Fibroblast of skin of right biceps (primary cell): ENCODE measurements at places on chromosomes 7 and 10.

DNA sequence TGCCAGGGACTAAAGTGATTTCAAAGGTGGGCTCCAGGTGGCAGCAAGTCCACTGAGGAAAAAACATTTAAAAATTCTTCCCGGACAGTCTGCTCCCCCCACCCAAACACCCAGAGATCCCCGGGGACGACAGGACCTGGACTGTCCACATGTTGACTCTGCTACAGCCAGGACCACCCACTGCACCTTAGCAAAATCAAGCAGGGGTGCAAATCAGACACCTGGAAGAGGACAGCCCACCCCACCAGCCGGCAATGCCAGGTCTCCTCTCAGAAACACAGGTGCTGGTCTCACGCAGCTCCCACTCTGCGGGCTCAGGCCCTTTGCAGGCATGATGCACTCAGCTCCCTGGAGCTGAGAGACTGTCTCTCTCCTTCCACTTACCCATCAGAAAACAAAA lies 251.9 kb downstream of the TNS3 start:
- no peak for DNase-seq

DNA sequence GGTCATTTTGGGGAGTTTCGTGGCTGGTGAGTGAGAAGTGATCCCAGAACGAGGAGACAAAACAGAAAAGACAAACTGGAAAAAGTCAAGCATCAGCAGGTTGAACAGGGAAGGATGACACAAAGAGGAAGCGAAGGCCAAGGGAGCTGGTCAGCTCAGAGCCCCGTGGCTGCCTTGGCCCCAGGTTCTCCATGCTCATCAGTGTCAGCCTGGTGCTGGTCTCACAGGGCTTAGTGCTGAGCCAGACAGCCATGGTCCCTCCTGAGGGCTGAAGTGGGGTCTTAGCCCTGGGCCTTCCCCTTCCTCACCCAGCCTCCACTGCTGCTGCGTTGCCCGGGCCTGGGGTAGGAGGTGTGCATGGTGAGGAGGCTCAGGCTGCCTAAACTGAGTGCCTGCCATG lies 183.6 kb downstream of the PFKFB3 start:
- no peak for DNase-seq

DNA sequence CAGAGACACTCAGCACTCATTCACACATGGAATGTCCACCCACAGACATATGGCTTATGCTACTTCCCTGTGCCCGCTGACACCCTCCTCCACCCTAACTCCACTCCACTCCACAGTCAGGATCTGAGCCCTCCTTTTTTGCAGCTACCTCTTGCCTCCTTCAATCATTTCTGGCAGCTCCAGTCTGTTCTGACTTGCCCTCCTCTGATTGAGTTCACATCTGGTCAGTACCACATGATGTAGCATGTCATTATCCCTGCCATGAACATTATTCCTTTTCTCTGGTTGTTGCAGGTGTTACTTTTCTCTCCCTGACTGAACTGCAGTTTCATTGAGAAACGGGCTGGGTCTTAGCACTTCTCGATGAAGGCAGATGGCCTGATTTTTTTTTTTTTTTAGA lies 130.1 kb upstream of the EGR2 start:
- no peak for DNase-seq

DNA sequence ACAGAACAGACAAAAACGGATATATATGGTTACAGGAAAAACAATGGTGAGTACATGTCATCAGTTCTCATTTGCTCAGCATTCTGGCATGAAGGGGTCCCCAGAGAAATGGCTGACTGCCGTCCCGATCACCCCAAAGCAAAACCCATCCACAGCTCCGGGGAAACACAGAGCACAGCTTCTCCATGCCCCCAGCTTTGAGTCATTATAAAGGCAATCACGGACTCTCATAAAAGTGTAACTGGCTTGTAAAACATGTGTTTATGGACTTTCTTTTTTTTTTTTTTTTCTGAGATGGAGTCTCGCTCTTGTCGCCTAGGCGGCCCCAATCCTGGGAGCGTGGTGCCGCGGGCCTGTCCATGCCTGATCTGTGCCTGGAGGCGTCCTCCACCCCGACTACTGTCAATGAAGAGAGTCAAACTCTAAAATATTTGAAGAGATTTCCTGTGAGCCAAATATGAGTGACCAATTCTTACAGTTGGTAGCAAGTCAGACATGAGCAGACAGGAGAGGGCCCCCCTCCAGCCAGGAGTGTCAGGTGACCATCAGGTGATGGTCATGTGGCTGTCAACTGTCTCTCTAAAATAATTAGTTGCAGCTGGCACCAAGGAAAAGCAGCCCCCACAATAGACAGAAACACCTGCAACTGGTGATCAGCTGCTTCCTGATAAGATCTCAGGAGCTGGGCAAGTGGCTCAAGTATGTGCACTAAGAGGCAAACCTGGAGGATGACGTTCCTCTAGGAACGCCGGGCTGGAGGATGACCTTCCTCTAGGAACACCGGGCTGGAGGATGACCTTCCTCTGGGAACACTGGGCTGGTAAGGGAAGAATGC lies 21.7 kb upstream of the NOM1 start:
- no peak for DNase-seq

DNA sequence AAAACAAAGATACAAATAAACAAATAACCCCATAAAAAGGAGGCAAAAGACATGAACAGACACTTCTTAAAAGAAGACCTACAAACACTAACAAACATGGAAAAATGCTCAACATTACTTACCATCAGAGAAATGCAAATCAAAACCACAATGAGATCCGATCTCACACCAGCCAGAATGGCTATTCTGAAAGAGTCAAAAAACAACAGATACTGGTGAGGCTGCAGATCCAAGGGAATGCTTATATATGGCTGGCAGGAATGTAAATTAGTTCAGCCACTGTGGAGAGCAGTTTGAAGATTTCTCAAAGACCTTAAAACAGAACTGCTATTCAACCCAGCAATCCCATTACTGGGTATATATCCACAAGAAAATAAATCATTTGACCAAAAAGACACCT lies 80.4 kb upstream of the NRP1 start:
- no peak for DNase-seq

DNA sequence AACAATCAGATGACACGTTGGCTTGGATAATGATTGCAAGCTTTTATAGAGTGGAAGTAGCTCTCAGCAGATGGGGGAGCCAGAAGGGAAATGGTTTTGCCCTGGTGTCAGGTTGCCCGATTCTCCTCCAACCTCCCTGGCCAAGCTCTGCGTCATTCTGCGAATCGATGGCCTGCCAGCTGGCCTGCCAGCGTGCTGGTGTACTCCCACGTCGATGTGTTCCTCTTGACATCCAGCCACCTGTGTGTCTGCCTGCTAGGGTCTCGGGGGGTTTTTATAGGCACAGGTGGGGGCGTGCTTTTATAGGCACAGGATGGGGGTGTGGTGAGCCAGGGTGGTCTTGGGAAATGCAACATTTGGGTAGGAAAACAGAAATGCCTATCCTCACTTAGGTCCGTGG lies 4.6 kb downstream of the NET1 start:
- DNase-seq: no peak

GRCh38 chr7:12488341-12488740 lies 82.2 kb upstream of the SCIN start:
- no peak for DNase-seq

GRCh38 chr7:133693281-133693680 lies 433.9 kb upstream of the LRGUK start:
- no peak for DNase-seq

DNA sequence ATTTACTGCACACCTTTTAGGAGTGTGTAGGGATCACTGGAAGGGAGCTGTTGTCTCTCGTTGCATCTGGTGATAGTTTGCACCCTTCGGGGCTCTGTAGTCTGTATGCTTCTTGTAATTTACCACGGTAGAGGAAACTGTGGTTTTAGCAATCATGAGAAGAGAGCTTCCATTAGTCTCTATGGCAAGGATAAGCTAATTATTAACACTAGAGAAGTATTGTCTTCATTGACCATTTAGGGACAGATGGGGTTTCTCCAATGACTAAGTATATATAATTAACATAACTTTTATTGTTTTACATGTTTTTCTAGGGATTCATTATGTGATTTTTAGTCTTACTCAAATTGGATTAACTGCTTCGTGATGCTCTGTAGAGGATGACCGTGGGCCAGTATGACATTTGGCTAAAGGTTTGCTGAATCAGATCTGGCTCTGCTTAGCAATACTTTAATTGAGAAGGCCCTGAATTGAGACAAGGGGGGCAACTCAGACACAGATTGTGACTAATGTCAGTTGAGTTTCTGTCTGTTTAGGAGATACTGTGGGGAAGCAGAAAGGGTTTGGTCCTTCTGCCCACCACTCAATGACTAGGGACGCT lies 8.7 kb downstream of the SLC18A2 start:
- peak; percentile 11 for DNase-seq

- no peak for DNase-seq
Observed at GRCh38 chr7:129146237-129146979, 1.9 kb downstream of the TSPAN33 start.

DNA sequence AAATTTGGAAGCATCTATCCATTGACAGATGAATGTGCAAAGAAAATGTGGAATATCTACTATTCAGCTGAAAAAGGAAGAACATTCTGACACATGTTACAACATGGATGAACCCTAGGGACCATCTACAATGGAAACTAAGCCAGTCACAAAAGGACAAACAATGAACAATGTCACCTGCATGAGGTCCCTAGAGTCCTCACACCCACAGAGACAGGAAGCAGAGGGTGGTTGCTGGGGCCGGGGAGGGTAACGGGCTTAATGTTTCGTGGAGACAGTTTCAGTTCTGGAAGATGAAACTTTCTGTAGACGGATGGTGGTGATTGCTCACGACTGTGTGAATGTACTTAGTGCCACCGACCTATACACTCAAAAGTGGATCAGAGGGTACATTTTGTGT lies 282.9 kb downstream of the ADARB2 start:
- DNase-seq: no peak

DNA sequence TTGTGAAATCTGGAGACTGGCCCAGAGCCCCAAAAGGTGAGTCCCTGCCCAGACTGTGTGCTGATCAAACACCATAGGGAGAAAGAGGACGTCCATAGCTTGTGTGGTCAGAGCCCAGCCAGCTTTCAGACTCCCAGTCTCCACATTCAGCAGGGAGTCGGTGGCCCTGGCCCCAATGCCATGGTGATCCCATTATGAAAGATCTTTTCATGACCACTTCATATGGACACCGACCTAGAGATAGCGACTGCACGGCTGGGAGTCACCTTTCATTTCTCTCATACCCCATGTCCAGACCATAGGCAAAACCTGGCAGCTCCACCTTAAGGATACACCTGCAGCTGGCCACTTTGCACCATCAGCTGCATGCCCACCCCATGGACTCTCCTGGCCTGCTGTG lies 126.4 kb downstream of the ARHGAP22 start:
- DNase-seq: no peak
